Mucosa of descending colon (tissue), 3 donors: ENCODE measurements at places on chromosomes 3 and 15. TPM values are rescaled to one million over a fixed set of nuclear protein-coding genes. Genes with fewer than 3 reads are reported as not detected.

DNA sequence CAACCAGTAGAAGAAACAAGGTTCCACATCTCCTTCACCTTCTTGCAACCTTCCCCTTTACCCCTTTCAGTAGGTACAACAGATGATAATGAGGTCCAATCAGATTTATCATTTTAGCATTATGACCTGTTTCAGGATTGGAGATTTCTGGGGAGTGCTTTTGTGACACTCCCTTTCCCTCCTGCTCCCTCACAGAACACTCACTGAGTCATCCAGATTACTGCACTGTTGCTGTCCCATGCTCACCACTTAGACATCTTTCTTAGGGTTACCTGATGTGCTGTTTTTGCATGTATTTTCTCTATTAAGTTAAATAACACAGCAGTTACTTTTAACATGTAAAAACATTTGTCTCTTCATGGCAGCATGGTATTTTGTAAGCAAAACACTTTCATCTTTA is 118.5 kb downstream of the MFSD1 start:
- no peak for DNase-seq

GRCh38 chr15:60745469-60746061 is 266.6 kb upstream of the ICE2 start:
- peak; percentile 24 for DNase-seq

The SCAANT1 gene
- total RNA-seq: not detected

DNA sequence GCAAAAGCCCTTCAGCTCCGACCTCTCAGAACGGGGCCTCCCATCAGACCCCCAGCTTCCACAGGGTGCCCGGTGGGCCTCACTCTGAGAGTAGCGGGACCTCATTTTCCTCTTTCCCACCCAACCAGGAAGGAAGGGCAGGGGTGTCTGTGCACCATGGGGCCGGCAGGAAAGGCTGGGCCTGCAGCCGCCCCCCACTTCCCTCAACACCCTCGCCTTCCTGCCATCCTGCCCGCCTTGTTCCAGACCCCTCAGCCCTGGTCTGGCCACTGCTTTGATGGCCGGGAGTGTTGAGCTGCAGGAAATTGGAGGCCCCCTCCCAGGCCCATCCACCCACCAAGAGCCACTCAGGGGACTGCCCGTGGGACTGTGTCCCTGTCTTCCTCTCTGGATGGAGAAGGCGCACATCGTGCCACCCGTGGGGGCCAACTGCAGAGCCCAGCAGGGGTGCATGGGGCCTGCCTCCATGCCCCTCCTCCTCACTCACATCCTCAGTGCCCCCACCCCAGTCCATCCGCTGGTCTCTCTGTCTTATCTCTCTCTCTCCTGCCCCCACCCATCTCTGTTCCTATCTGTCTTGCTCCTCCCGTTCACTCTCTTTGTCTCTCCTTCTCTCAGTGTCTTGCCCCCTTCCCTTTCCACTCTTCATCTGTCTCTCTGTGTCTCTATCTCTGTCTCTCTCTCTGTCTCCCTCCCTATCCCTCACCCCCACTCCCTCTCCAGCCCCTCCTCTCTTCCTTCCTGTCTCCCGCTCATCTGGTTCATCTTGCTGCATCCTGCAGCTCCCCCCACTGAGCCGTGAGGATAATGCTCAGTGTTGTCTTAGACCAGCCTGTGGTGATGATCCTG is 1.8 kb upstream of the PLXND1 start:
- DNase-seq: no peak

DNA sequence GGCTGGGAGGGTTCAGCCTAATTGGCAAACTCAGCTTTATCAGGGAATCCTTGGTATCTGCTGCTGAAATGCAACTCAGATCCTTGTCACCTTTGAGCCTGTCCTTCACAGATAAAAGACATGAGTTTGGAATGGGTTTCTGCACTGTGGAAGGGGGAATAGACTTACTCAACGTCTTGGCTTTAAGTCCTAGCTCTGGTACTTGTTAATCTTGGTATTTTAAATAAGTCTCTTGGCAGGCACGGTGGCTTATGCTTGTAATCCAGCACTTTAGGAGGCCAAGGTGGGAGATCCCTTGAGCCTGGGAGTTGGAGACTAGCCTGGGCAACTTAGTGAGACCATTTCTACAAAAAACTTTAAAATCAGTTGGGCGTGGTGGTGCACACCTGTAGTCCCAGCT is 55.1 kb upstream of the ATOSA start:
- no peak for DNase-seq

GRCh38 chr3:65871305-65872141 is 167.2 kb downstream of the MAGI1 start:
- peak; percentile 79 for DNase-seq

DNA sequence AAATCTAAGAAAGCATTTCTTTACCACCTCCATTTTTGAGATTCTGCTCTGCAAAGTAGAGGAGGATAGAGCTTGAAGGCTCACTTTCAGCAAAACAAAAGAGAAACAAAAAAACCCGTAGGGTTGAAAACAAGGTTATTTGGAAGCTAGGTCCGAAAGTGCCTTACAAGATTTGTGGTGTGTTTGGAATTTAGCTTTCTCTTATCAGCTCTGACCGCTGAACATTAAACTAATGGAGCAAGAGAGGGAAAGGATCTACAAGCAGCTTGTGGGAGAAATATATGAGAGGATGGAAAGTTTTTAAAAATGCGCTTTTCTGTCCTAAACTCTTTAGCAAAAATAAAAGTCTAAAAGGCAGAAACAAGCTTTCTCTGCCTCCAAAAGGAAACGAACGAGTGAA is 545.5 kb downstream of the NTRK3 start:
- DNase-seq: no peak

DNA sequence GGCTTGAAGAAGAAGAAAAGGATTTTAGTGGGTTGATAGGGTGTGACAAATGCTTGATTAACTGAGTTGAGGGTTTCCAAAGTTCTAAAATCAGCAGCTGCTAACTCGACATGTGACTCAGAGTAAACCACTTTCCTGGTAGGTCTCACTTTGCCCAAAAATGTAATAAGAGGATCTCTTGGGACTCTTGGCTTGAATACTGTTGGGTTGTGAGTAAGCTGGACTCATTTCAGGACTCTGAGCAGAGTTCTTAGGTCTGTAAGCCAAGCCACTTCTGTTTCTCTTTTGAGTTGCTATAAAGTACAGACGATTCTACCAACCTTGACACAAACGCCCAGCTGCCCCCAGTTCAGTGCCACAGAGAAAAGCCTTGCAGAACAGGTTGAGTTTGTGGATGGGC is 241.1 kb downstream of the ZNF621 start:
- no peak for DNase-seq

The CKMT1B gene
- 242 TPM for total RNA-seq

GRCh38 chr3:133441867-133442270 is 42.0 kb downstream of the BFSP2 start:
- DNase-seq: no peak

DNA sequence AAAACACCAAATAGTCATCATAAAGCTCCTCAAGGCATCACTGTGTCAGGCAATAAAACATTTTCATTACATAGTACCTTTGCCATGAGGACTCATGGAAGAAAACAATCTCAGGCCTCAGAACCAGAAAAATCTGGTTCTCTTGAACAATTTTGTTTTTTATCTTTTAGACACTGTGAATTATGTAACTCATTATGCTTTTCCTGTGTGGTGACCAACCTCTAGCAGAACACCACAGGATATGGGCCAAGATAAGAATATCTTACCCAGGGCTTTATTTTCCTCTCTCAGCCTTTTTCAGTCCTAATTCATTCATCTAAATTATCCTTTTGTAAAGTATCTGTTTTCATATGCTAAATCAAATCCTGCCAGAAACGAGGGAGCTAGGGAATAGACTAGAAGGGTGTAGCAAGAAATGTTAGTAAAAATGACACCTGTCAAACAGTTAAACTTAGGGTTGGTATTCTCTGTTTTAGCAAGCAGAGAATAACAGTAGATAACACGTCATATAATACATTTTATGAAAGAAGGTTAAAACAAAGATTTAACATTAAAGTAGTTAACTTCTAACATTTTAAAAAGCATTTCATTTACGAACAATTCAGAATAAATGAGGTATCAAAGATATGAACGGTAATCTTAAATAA is 111.1 kb downstream of the FBXL22 start:
- DNase-seq: no peak

DNA sequence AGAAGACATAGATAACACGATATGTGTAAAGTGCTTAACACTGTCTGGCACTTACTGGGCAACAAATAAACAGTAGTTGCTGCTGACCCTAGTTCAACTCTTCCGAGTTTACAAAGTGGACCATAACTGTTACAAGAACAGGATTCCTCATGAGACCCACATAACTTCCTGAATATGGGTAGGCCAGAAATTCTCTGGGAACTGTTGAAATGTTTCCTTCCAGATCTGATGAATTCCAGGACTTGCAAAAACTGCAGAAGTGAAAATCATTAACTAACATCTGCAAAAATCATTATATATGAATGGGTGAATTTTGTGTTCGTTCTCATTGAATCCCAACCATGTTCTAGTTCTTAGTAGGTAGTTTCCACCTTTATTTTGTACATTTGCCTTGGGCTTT is 181.7 kb upstream of the MME start:
- DNase-seq: no peak

DNA sequence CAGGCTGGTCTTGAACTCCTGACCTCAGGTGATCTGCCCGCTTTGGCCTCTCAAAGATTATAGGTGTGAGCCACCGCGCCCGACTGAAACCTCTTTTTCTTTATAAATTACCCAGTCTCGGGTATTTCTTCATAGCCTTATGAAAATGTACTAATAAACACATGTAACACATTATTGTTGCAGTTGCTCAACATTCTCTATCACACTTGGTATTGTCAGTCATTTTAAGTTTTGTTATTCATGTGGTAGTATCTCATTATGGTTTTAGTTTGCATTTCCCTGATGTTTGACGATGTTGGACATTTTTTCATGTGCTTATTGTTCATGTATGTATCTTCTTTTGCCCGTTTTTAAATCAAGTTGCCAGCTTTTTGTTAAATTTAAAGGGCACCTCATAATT is 109.7 kb downstream of the TCF12 start:
- no peak for DNase-seq

DNA sequence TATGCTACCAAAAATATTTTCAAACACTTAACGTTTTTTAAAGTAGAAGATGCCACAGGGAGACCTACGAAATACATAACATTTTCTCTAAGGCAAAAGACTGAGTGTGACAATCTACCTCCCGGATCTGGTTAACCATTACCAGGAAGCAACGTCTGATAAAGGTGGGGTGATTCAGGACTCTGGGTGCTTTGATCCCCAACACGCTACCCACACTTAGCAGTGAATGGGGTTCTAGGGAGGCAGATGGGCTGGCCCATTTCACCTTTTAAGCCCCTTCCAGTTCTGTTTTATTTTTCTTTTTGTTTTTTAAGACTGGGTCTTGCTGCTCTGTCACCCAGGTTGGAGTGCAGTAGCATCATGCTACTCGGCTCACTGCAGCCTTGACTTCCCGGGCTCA is 39.5 kb downstream of the EIF4E3 start:
- no peak for DNase-seq

The ZNF774 gene
- total RNA-seq: 15.4 TPM

- DNase-seq: no peak
Measured at GRCh38 chr3:4508048-4508981, 15.2 kb downstream of the ITPR1 start.

GRCh38 chr3:32184187-32184730 is 54.2 kb upstream of the CMTM8 start:
- no peak for DNase-seq

DNA sequence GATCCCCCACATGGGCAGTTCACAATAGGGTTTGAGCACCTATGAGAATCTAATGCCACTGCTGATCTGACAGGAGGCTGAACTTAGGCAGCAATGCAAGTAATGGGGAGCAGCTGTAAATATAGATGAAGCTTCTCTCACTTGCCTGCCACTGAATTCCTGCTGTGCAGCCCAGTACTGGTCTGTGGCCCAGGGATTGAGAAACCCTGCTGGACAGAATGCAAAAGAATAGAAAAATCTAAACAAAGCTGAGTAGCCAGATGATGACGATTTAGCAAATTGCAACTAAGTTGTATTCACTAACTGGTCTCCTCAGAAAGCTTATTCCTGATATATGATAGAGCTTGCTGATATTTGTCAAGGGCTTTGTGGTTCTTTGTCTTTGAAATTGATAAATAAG is 34.3 kb upstream of the APH1B start:
- DNase-seq: no peak

DNA sequence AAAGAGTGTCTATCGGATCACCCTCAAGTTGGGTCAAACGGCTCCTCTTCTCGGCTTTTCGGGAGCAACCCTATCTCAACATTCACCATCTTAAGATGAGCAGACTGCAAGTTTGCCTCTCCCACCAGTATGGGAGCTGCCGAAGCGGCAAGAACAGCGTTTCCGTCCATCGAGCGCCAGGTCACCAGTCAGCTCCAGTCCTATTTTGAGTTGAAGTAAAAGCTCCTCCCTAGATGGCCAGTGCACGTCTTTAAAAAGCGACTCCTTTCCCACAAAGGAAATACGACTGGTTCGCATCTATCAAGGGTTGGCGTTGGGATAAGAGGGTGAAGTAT is 369 bp upstream of the U2SURP start:
- DNase-seq: peak; percentile 76

The STAB1 gene
- total RNA-seq: 187 TPM

- no peak for DNase-seq
Measured at GRCh38 chr3:75237477-75237876, 426.7 kb upstream of the FRG2C start.

The KBTBD13 gene
- total RNA-seq: not detected

- no peak for DNase-seq
Measured at GRCh38 chr15:41465822-41466421, 27.8 kb upstream of the ITPKA start.

- DNase-seq: no peak
Measured at GRCh38 chr3:172675441-172676193, 35.2 kb downstream of the NCEH1 start.

DNA sequence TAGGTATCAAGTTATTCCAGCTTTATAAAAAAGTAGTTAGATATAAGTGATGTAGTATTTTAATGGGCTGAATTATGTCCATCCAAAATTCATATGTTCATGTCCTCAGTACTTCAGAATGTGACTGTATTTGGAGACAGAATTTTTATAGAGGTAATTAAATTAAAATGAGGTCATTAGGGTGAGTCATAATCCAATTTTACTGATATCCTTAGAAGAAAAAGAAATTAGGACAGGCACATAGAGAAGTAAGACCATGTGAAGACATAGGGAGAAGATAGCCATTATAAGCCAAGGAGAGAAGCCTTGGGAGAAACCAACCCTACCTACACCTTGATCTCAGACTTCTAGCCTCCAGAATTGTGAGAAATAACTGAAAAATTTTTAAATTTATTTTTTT is 30.3 kb downstream of the RAP2B start:
- DNase-seq: no peak

- peak; percentile 61 for DNase-seq
Measured at GRCh38 chr15:67607959-67608637, 65.6 kb downstream of the MAP2K5 start.

DNA sequence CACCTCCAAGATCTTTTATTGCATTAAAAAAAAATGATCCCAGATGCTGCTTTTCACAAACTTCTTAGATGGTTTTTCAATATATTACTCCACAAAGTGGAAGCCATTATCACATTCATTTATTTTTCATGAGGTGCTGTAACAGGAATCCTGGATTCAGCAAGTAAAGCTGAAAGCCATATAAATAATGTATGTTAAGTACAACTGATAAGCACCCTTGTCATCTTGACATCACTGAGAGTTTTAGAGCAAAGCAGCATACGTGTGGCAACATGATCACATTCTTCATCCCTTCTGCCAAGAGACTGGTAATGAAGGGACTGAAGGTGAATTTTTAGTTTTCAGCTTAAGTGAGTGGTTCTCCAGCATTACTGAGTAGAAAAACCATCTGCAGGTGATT is 44.9 kb upstream of the LRRFIP2 start:
- DNase-seq: no peak
